ENCODE measurements at places on chromosomes 12 and 14.

- no peak for DNase-seq
Observed at GRCh38 chr12:122681814-122682213, 21.3 kb downstream of the HCAR2 start.

DNA sequence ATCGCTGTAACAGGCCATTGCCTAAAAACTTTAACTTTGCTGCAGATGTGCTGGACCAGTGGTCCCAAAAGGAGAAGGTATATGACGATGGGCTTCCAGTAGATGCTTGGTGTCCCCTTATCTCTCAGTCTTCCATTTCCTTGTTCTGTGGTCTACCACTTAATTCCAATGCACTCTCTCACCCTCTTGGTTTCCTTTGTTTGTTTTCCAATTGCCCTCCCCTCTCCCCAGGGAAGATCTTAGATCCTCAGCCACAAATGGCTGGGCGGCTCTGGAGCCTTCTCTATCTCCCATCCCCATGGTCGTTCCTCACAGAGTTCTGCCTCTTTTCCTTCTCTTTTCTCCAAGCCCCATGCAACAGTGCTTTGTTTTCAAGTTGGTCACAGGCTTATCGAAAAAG, 584 bp downstream of the ACSM4 start:
- no peak for DNase-seq

- DNase-seq = no peak
Observed at GRCh38 chr12:49198431-49199155, 9.7 kb upstream of the TUBA1A start.

DNA sequence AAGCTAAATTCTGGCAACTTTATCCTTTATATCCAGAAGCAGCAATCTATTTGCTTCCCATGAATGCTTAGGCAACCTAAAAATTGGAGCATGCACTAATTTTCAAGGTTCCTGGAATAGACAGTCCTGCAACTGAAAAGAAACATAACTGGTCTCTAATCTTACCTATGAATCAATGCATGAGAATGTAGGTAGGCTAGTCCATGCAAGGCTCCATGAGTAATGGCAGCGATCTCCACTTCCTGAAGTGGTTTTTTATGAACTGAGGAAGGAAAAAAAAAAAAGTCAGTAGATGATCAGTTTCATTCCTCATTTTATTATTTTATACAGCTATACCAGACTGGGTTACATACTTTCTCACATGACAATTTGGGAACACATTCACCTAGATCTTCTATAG, 102.0 kb downstream of the PEBP1 start:
- DNase-seq = no peak

DNA sequence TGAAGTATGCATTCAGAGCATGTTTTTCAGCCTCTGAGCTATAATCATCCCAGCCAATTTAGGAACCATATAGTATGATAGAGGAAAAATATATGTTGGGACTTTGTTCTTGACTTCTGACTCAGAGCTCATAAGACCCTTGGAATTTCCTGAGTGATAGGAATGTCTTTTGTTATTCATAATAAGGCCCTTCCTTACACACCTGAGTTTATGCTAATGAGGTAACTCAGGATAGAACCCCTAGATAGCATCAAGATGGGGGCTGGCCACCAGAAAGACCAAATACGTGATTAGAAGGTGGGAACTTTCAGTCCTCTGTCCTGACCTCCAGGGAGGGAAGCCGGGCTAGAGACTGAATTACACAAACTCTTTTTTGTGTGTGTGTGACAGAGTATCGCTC, 32.4 kb upstream of the PLEK2 start:
- no peak for DNase-seq

DNA sequence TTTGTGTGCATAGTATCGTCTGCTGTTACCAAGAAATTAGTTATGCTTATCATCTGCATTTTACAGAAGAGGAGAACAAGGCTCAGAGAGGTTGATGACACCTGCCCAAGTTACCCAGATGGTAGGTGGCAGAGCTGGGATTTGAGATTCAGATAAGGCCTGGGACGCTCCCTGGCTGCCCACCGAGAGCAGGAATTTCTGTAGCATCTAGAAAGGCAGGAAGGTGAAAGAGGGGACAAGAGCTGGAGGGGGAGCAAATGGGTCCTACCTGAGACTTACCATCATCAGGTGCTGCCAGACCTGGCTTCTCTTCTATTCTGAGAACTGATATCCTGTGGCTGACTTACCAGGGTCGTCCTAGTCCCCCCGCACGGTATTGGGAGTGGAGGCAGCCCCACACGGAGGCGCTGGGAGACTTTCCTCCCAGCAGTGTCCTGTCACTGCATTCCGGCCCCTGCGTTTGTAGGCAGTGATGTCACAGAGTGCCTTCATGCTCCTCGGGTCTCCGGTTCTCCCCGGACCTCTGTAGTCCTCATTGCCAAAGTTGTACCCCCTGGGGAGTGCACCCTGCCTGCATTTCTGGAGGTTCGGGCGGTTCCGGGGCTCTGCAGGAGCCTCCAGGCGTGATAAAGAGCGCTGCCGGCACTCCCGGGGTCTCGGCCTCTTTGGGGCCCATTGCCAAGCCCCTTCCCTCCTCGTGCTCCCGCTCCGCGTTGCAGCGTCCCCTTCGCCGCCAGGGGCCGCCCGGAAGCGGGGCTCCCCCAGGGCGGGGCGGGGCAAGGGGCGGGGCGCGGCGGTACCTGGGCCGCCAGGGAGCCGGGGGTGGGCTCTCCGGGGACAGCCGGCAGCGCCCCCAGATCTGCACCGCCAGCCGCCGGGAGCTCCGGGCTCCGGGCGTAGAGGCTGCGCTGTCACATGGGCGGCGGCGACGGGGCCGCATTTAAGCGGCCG, at the start of gene CABP1:
Gene CABP1 (plus strand): TSS at position 856 of the 951 bp plus-strand sequence. CDS start 60 bp downstream, at position 916.
- no peak for DNase-seq

- no peak for DNase-seq
Observed at GRCh38 chr14:30915596-30915995, 41.2 kb downstream of the COCH start.

DNA sequence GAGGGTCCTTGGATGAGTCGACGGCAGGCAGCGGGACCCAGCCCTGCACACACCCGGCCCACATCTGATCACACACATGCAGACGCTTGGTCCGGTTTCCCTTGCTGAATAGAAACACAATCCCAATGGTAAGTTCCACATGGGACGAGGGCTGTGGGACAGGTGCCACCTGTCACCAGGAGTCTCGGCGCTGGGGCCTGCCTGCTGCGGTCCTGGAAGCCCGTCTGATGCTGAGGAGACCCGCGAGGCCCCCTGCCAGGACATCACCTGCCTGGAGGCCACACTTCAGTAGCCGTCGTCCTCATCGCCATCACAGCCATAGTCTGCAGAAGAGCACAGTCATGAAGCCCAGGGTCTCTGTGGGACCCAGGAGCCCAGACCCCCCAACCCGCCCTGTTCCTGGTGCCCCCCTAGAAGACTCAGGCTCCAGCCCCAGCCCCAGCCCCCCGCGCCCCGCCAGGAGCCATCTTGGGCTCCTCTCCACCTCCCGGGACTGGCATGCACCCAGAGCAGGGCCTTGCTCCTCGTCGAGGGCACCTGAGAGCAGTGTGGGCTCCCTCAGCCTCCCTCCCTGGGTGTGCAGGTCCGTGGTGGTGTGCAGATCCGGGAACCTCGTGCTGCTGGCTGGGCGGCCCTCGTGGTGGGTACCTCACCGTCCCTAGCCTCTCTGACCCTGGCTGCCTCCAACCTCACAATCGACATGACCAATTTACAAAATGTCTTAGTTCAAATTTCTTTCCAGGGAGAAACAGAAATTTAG, 29.3 kb upstream of the NUDT14 start:
- DNase-seq = no peak

- DNase-seq = no peak
Observed at GRCh38 chr14:24848102-24848790, 201.7 kb downstream of the STXBP6 start.

DNA sequence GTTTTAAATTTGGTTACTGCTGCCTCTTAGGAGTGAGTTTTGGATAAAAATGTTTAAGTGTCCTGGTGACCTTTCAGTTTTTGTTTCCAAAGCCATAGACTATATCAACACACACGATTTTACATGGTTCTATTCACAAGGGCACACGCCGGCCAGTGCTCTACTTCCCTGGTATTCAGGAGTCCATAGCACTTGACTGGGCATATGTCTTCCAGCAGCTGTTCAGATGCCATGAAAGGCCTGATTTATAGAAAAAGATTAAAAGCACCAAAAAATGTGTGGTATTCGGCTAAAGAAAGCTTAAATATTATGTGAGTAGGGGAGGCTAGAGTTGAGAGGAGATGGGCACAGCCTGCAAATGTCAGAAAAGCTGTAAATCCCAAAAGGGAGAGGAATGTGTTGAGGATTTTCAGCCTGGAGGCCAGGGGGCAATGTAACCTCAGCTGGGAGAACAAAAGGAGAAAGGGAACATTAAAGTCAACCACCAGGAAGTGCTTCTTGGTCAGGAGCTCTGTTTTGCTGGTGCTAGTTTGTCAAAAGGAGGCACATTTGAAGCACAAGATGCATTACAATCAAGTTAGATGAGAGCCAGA, 478.4 kb downstream of the RAD51B start:
- DNase-seq = no peak

GRCh38 chr12:57898308-57898970, 42.9 kb upstream of the ATP23 start:
- DNase-seq = no peak

DNA sequence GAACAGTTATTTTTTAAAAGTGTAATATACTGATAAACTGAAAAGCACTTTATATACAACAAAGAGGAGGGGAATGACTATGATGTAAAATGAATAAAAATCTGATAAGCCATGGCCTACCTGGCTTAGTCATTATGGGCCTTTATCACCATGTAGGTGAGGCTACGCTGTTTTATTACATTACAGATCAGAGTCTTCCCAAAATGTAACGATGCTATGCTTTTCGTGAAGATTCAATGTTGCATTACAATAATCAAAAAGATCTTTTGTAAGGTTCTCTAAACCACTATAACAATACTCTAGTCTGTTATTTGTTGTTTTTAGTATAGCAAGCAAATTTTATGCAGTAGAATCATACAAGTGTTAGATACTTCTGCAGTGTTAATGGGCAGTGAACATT, 34.2 kb downstream of the ARID4A start:
- no peak for DNase-seq

DNA sequence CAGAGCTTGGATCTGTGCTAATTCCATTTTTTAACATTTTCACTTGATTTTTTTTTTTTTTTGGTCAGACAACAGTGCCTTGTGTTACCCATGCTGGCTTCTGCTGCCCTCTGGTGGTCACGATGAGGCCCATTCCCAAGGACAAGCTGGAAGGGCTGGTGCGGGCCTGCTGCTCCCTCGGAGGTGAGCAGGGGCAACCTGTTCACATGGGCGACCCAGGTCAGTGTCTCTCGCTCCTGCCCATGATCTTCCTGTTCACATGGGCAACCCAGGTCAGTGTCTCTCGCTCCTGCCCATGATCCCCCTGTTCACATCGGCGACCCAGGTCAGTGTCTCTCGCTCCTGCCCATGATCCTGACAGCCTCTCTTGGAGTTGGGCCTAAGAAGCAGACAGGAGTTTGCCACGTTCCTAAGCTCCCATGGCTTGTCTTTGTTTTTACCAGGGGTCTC, 59.4 kb downstream of the DGLUCY start:
- peak; percentile 42 for DNase-seq

GRCh38 chr12:109598428-109598854, 24.8 kb downstream of the MVK start:
- no peak for DNase-seq

GRCh38 chr12:112964915-112965314, 13.4 kb upstream of the OAS2 start:
- no peak for DNase-seq

GRCh38 chr14:96793547-96793946, 3.6 kb upstream of the VRK1 start:
- DNase-seq = no peak

DNA sequence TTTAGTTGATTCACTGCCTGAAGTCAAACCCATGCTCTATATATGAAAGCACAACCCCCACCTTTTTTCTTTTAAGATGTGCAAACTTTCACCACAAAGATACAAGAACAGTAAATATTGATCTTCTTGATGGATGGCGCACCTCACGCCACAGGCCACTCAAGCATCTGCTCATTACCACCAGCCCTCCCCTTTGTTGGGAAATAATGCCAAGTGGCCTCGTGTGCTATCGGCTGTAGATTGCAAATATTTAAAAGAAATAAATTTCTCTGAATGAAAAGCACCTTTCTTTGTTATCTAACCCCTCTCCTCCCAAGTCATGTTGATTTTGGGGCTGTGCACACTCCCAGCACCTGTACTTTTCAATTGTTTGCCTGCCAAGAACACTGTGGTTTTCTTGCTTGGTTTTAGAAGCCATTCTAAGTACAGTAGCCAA, 122.7 kb downstream of the C12orf42 start:
- DNase-seq = no peak

- DNase-seq = no peak
Observed at GRCh38 chr14:65237941-65238340, 135.6 kb upstream of the MAX start.

GRCh38 chr12:99810718-99811593, 163.4 kb downstream of the GARIN6 start:
- peak; percentile 16 for DNase-seq

GRCh38 chr12:61367281-61367785, 892.9 kb upstream of the USP15 start:
- DNase-seq = no peak

DNA sequence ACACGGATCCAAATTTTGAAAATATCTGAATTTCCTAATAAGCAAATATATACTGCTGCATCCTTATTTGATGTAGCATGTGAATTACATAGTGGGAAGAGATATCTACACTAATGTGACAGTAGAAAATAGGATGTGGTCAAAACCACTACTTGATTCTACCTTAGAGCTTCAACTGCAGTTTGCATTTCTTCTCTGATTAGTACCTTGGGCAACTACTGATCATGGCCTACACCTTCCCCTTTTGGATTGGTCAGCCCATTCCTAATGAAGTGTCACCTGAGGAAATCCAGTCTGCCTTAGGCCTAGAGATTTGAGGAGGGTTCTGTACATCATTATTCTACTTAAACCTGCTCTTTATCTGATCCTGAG, 10.7 kb downstream of the LLPH start:
- no peak for DNase-seq

- no peak for DNase-seq
Observed at GRCh38 chr14:102810523-102810922, 33.3 kb downstream of the TRAF3 start.

GRCh38 chr14:30974628-30975027, 50.8 kb upstream of the AP4S1 start:
- DNase-seq = no peak

DNA sequence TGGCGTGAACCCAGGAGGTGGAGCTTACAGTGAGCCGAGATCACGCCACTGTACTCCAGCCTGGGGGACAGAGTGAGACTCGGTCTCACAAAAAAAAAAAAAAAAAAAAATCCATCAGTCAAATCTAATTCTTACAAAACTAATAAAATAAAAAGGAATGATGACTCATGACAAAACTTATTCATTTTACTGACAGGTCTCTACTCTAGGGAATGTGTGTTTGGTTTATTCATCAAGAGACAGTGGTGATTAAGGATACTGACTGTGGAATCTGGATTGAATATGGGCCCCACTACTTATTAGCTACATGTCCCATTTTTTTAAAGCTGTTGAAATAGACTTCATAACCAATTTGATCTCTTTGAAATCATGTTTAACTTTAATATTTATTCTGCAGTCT, 29.3 kb upstream of the GAS2L3 start:
- DNase-seq = no peak

- DNase-seq = no peak
Observed at GRCh38 chr14:51780741-51781140, 79.7 kb upstream of the GNG2 start.

- no peak for DNase-seq
Observed at GRCh38 chr14:70847406-70848090, 38.2 kb upstream of the MAP3K9 start.

GRCh38 chr12:131716282-131716681, 5.4 kb downstream of the SFSWAP start:
- no peak for DNase-seq
